ENCODE measurements at places on chromosomes 3 and 15. TPM values are rescaled to one million over a fixed set of nuclear protein-coding genes. Genes with fewer than 3 reads are reported as not detected.

TRANK1 gene
- total RNA-seq = 16.7 TPM

NEDD4 gene
- total RNA-seq = 77.0 TPM

TM4SF18 gene
- total RNA-seq = 1.7 TPM

TTLL13 gene
- total RNA-seq = not detected

FBXW12 gene
- not detected for total RNA-seq

SEMA3G gene
- total RNA-seq = 3.8 TPM

TMEM266 gene
- total RNA-seq = 1.9 TPM

PLA2G4E gene
- total RNA-seq = 0.07 TPM

LYZL4 gene
- not detected for total RNA-seq

SHISA5 gene
- 192 TPM for total RNA-seq

Measured in hepatocyte (in vitro differentiated cells).